Sigmoid colon (tissue), 7 donors: ENCODE measurements at places on chromosomes 7 and 10. TPM values are rescaled to one million over a fixed set of nuclear protein-coding genes. Genes with fewer than 3 reads are reported as not detected.

Gene RAPGEF5
- 17.9 TPM for total RNA-seq

DNA sequence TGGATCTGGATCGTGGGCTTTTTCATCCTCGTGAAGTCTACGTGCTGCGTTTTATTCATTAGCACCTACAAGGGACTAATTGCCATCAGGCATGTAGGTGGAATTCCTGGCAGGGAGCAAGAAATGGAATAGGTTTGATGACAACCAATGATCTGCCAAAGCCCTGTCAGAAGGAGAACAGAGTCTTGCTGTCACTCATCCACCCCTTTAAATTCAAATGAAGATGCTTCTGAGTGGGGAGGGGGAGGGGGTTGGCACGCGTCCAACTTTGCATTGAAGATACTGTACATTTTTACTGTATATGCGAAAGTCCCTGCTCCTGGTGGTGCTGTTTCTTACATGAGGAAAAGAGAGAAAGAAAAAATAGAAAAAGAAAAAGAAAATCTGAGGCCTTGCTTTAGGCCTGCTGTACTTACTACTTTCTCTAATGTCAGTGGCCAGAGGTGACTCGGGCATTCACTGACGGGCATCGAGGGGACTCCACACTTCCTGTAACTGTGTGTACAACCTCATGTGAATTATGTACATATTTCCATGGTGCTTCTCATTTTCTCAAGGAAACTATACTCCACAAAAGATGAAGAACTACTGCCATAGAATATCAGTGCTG lies 569.1 kb downstream of the INHBA start:
- no peak overlapping the region for H3K4me3 ChIP-seq
- DNase-seq = no peak
- H3K36me3 ChIP-seq = no peaks in the 10 kb centered on the region

- peaks cover 53% of the 10 kb centered on the region for H3K4me1 ChIP-seq
- peaks cover 36% of the 10 kb centered on the region for H3K36me3 ChIP-seq
- H3K4me3 ChIP-seq = no peak overlapping the region
- DNase-seq = no peak
Observed at GRCh38 chr10:368579-369220, 233.4 kb downstream of the ZMYND11 start.

DNA sequence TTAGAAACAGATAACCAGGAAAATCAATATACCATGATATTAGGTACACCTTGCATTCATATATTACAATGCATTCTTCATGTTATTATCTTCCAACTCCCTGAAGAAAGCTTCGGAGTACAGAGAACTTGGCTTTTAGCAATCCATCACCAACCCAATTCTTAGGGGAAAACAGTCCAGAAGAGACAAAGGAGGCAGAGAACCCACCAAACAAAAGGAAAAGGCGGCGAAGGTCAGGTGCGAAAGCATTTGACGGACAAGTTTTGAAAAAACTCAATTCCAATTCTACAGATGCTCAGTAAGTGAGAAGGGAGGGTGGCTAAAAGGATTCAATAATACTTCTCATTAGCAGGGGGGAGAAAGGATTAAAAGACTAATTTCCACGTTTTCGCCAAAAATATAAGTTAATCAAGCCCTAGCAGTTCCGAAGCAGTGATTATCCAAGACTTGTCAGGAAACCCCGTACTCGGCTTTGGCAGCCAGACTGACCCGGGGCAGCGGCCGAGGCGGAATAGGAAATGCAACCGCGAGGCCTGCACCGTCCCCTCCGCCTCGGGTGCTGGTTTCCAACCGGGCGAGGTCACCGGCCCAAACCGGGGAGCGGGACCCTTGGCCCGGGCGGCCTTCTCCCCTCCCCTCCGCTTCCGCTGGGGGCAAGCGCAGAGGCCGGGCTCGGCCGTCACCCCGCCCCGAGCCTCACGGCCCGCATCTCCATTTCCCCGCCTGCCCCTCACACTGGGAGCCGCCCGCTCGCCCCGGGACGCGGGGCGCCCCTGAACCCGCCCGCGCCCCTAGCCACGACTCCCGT lies 747 bp downstream of the GDI2 start:
- no peaks in the 10 kb centered on the region for H3K27me3 ChIP-seq
- peak overlapping the region; percentile 96 for H3K4me3 ChIP-seq
- peak; percentile 78 for DNase-seq
- H3K27ac ChIP-seq = peak overlapping the region; percentile 99

Gene PIP
- total RNA-seq = not detected

GRCh38 chr10:308572-309085 lies 173.4 kb downstream of the ZMYND11 start:
- H3K27me3 ChIP-seq = no peaks in the 10 kb centered on the region
- H3K36me3 ChIP-seq = peaks cover 5% of the 10 kb centered on the region
- DNase-seq = peak; percentile 54
- H3K4me1 ChIP-seq = no peaks in the 10 kb centered on the region
- H3K4me3 ChIP-seq = no peak overlapping the region
- H3K27ac ChIP-seq = no peak overlapping the region

- no peaks in the 10 kb centered on the region for H3K36me3 ChIP-seq
- H3K4me3 ChIP-seq = no peak overlapping the region
- no peaks in the 10 kb centered on the region for H3K27me3 ChIP-seq
- no peak overlapping the region for H3K27ac ChIP-seq
- no peak for DNase-seq
Observed at GRCh38 chr7:117901089-117901797, 28.0 kb upstream of the CTTNBP2 start.

DNA sequence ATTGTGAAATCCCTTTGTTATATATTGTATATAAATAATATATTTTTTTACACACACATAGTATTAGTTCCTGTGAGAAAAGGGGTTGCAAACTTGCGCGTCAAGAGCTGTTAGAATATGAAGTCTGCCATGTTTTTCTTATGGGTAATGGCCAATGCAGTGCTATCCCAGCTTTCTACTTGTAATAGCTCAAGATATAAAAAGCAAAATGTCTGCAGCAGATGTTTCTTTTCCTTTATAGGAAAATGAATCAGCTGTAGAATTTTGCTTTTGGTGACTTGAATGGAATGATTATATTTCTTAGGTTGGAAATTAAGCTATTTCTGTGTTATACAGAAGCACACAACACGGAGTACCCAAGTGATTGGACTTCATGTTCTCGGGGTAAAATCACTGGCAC lies 53.3 kb upstream of the TMEM236 start:
- no peak for DNase-seq
- no peak overlapping the region for H3K4me3 ChIP-seq
- peaks cover 38% of the 10 kb centered on the region for H3K36me3 ChIP-seq
- no peaks in the 10 kb centered on the region for H3K4me1 ChIP-seq

GRCh38 chr7:131556909-131557651 lies 652 bp upstream of the PODXL start:
- H3K4me1 ChIP-seq = no peaks in the 10 kb centered on the region
- peak overlapping the region; percentile 82 for H3K27ac ChIP-seq
- no peak for DNase-seq
- H3K27me3 ChIP-seq = no peaks in the 10 kb centered on the region
- peak overlapping the region; percentile 36 for H3K4me3 ChIP-seq

DNA sequence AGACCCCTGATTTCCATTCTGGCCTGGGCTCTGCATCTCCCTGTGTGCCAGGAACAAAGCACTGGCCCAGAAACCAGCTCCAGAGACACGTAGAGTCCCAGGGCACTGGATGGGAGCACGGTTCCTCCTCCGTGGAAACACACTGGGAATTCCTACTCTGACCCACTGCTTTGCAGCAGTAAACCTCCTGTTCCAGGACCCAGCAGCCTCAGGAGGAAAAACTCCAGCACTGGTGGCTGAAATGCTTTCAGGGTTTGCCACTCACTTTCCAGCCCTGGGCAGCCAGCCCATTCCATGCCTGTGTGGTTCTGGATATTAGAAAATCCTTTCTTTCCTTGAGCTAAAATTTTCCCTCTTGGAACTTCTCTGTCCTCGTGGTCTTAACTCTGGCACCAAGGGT lies 58.0 kb downstream of the FAM171A1 start:
- H3K27me3 ChIP-seq = no peaks in the 10 kb centered on the region
- peak overlapping the region; percentile 25 for H3K27ac ChIP-seq
- peak overlapping the region; percentile 11 for H3K4me3 ChIP-seq
- DNase-seq = no peak
- H3K36me3 ChIP-seq = no peaks in the 10 kb centered on the region
